ENCODE measurements at places on chromosomes 16 and 17.

- DNase-seq, result no peak
Observed at GRCh38 chr16:74832228-74832627, 57.6 kb upstream of the FA2H start.

- DNase-seq, result no peak
Observed at GRCh38 chr16:4327386-4328045, 11.6 kb downstream of the GLIS2 start.

- DNase-seq, result no peak
Observed at GRCh38 chr17:33137426-33137825, 145.8 kb downstream of the SPACA3 start.

- no peak for DNase-seq
Observed at GRCh38 chr17:75730065-75730464, 8.8 kb downstream of the ITGB4 start.

DNA sequence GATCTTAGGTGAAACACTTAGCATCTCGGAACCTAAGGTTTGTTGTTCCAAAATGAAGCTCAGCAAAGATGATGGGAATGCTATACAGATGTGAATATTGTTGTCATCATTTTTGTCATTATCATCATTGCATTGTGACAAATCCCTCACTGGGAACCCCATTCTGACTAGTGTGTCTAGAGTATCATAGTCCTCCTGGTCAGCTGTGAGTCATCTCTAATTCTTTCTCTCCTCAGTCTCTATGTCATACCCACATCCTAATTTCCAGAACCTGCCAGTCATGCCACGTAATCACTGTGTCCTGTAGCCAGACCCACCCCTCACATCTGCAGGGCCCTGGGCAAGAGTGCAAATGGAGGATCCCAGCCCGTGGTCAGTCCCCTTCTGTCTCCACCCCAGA, 60.5 kb upstream of the CLEC3A start:
- DNase-seq, result no peak

DNA sequence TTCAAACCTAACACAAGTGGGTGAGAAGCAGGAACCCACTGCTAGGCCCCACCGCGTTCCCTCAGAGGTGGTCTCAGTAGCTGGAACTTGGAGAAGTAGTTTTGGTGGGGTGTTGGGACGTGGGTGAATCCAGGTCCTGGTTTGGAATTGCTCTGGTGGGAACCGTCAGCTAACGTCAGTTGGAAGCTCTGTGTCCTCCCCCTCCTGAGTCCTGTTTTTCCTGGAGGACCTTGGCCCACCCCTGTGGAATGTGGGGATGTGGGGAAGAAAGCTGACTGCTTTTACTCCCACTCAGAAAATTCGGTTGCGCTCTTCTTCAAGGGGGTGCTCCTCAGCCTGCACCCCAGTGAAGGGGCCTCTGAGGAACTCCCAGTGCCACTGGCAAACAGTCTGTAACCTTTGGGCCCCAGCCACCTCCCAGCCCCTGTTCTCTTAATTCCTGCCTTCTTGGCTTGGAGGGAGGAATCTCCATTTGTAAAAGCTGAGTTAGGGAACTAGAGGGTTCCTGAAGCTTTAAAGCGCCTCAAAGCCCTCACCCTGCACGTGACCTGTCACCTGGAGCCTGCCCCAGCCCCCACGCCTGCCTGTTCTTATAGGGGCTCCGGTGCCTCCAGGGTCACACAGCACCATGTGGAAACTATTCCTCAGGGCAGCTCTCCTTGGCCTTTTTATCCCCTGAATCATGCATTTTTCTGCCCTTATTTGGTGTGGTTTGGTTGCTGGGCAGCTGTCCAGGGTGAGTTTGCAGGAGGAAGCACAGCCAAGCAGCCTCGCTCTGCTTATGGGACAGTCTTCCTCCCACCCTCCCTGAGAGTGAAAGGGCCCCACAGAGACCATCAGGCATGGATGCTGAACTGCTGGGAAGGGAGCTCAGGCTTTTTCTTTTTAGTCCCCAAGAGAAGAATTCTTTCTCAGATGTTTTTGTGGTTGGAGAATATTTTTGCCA, 16.2 kb upstream of the NAGLU start:
- DNase-seq, result peak; percentile 81

- no peak for DNase-seq
Observed at GRCh38 chr17:28475151-28475900, 1.9 kb downstream of the SLC13A2 start.

GRCh38 chr16:4970010-4970409, 11.9 kb downstream of the SEC14L5 start:
- no peak for DNase-seq
